Activated naive CD8-positive, alpha-beta T cell treated with anti-CD3 and anti-CD28 coated beads, Interleukin-2, amount 10 ng/mL, durations not matched to agents 7 days and 5 days (primary cell): ENCODE measurements at places on chromosomes 7 and 10. TPM values are rescaled to one million over a fixed set of nuclear protein-coding genes. Genes with fewer than 3 reads are reported as not detected.
A peak's percentile ranks its signal among the peaks of the same experiment; 100 is the strongest.

GRCh38 chr10:125055446-125055845, 104.9 kb downstream of the CTBP2 start:
- no peak for DNase-seq

Gene PRR15
- not detected for total RNA-seq

Gene CPN1
- total RNA-seq, result not detected

- DNase-seq, result no peak
These were observed 4.6 kb downstream of the AGMO start for GRCh38 chr7:15557186-15557585.

Gene EPC1
- 65.3 TPM for total RNA-seq

DNA sequence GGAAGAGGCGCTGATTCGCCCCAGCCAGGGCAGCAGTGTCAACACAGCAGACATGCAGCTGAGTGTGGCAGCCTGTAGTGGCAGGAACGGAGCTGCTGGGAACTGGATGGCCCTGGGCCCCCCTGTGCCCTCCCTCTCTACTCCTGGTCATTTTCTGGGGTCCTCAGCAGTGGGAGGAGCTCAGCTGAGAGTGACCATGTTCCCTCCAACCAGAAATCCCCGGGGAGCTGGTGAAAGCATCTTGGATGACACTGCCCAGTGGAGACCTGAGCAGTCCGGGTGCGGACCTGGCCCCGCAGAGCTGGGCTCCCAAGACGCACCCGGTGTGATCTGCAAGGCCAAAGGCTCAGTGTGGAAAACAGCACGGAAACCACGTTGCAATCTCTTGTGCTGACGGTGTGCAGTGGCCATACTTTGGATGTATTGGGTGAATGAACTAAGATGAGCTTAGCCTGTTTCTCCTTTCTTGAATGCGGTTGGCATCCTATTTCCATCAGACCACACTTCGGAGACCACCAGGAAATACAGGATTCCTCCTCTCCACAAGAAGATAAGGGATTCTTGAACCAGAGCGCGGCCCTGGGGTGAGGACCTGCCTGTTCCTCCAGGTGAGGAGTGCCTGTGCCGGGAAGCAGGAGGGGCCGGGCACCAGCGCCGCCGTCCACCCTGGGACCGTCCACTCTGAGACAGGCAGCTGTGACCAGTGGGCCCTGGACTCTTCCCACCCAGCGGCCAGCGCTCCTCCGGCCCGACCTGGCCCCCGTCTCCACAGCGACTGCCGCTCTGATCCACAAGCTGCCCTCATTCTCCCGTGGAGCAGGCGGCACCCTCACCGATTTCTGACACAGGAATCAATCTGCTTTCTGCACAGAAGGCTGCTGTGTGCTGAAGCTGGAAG, 93.5 kb upstream of the DIP2C start:
- DNase-seq, result no peak

DNA sequence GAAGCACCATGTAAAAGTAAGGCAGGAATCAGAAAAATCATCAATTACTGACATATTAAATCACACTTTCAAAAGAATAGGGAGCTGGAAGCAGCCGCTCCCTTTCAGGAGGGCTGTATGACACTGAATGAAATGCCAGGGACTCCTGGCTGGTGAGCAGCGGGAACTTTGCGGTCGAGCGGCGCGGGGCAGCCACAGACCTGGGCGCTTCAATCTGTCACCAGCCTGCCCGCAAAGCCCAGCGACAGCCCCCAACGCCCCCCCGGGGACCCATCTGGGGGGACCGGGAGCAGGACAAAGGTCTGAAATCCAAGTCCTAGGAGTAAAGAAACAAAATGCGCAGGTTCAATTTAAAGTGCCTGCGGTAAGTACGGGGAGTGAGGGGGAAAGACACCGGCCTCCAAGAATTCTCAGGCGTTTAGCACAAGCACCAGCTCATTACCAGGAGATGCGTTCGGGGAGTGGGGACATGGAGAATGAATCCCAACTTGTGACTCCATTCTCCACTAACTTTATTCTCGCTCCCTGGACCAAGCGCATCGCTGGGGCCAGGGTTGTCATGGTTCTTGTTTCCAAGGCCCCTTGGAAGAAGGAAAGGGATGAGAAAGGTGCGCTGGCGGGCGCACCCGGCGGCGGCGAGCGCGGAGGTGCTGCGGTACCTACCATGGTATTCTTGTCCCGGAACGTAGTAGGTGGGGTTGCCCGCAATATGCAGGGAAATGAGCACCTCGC, 824 bp downstream of the RELN start:
- peak; percentile 23 for DNase-seq

Gene NUPR2
- not detected for total RNA-seq

Gene CHCHD2
- total RNA-seq, result 370 TPM

Gene OGDHL
- total RNA-seq, result not detected

Gene LIPK
- total RNA-seq, result not detected

Gene NFE2L3
- total RNA-seq, result 10.0 TPM

DNA sequence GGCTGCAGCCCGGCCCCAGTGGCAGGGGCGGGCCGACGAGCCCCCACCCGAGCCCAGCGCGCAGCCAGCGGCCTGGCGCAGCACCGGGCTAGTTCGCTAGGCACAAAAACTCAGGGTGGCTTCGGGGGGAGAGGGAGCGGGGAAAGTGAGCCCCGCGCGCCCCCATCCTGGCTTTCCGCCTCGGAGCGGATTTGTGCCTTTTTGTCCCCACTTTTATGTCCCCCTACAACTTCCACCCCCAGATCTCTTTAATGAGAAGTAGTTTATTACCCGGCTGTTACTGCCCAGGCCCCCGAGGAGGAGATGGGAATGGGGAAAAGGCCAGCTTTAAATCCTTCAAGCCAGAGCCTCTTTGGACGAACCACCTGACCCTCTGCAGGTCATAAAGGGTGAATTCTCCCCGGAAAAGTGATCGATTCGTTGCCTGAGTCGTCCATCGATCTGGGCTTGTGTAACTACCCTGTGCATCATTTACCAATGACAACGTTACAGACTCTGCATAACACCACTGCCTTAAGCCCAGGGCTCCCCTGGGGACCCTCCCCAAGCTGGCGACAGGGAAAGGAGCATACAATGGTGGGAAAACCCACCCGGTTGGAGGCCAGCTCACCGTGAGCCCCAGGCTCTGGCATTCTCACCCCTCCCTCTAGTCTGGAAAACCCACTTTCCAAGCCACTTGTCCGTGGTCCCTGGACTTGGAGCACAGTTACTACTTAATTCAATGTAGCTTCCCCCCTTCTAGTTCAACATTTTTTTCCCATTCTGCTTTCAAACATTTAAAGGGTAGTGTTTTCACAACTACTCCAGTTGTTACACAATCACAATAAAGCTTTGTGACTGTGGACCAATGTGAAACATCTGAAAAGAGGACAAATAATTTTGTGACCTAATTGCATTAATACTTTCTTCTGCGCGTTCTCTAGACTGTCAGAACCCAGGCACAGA, 748 bp upstream of the SH3PXD2A start:
- no peak for DNase-seq

DNA sequence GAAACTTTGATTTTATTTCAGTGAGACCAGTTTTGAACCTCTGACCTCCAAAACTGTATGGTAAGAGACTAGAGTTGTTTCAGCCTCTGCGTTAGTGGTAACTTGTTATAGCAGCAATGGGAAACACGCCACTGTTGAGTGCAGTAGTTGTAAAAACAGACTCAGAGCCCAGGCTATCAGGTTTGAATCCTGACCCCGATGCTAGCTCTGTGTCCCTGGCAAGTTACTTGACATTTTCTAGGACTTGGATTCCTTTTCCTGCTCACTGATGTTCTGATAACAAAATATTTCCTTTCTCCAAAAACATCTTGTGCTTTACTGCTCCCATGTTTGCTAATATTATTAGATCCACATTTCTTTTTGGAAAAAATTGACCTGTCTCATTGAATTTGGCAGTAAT, 131.0 kb downstream of the PLXDC2 start:
- no peak for DNase-seq

DNA sequence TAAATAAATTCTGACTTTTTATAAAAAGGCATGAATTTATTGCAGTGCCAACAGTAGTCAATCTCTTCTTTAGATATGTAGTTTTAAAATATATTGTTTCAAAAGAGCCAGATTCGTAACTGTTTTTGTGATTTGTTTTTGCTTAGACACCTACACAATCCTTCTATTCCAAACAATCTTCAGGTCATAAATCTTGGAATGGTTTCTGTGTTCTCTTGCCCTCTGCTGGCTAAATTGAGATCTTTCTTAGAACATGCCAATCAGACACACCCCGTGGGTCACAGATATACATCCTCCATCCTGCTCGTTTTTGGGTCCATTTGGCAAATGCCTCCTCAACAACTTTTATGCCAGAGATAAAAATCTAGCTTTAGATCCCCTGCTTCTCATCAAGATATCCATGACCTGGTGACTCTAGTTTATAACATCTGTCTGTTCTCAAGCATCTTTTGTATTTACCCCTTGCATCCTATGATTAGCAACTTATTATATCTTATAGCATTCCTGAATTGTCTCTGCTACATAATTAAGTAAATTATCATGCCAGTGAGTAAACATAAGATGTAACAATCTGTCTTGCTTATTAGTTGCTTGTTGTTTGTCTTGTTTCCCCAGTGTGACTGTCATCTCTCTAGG, 35.3 kb upstream of the IFRD1 start:
- no peak for DNase-seq

DNA sequence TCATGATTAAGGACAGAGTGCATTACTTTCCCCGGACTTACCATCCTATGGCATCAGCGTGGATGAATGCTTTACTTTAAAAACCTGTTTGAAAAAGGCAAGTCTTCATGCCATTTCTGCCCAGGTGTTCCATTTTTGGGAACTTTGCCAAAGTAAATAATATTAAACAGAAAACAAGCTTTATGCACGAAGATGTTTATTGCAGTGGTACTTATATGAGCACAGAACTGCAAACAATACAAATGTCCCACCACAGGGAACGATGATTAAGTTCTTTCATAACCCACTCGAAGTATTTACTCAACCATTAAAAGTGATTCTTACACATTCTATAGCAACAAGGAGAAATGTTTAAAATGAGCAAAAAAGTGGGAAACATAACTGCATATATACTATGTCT, 109.7 kb upstream of the GDF10 start:
- no peak for DNase-seq

GRCh38 chr7:96143495-96144259, 178.2 kb downstream of the SLC25A13 start:
- no peak for DNase-seq

DNA sequence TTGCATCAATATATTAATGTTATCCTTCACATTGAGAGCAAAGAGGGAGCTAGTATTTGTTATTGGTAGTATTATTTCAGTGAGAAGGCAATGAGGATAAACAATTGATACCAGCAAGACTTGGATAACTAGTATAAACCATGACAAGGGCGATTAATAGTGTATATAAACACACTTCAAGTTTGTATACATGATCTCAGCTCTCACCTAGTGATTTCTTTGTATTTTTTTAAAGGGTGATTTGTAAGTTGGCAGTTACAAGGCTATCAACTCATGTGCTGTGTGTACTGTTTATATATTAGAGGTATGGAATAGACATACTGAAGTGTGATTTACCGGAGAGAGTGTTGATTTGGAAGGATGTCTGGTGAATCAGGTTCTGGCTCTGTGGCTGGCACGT, 88.0 kb downstream of the SNX10 start:
- DNase-seq, result no peak

DNA sequence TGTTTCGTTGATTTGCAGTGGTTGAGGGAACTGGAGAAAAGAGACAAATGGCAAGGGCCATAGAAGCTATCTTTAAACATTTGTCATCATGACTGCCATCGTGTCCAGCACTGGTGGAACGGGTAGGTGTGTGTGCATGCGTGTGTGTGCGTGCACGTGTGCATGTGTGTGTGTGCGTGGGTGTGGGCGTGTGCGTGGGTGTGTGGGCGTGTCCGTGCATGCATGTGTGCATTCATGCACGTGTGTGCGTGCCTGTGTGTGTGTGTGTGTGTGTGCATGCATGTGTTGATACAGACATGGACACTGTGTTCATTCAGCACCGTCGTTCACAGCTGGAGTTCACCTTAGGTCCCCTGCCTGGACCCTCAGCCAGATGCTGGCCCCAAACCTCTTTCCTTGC, 38.1 kb upstream of the AP5Z1 start:
- no peak for DNase-seq

DNA sequence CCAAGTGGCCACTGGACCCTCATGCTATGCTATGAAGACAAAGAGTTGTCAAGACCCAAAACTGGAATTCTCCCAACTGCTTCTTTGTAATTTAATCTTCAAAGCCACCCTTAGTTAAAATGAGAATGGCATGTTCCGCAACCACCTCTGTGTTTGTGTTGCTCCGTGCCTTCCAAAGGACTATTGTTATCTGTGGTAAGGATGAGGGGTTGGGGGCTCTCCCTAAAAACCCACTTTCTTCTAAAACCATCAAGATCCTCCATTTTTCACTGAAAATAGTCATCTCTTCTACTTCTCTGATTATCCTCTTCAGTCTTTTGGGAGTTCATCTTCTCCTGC, 222.1 kb upstream of the AOAH start:
- DNase-seq, result no peak

Gene PUS7
- total RNA-seq, result 9.0 TPM

- DNase-seq, result no peak
These were observed 793.1 kb upstream of the AUTS2 start for GRCh38 chr7:68805159-68805558.

Gene TAF5
- total RNA-seq, result 11.6 TPM

Gene CTBP2
- total RNA-seq, result 1.6 TPM

GRCh38 chr7:1719913-1720312, 49.8 kb downstream of the ELFN1 start:
- DNase-seq, result no peak

GRCh38 chr7:96414931-96415292, 93.0 kb upstream of the SLC25A13 start:
- DNase-seq, result no peak

GRCh38 chr10:102542800-102543418, 39.1 kb downstream of the SUFU start:
- no peak for DNase-seq

DNA sequence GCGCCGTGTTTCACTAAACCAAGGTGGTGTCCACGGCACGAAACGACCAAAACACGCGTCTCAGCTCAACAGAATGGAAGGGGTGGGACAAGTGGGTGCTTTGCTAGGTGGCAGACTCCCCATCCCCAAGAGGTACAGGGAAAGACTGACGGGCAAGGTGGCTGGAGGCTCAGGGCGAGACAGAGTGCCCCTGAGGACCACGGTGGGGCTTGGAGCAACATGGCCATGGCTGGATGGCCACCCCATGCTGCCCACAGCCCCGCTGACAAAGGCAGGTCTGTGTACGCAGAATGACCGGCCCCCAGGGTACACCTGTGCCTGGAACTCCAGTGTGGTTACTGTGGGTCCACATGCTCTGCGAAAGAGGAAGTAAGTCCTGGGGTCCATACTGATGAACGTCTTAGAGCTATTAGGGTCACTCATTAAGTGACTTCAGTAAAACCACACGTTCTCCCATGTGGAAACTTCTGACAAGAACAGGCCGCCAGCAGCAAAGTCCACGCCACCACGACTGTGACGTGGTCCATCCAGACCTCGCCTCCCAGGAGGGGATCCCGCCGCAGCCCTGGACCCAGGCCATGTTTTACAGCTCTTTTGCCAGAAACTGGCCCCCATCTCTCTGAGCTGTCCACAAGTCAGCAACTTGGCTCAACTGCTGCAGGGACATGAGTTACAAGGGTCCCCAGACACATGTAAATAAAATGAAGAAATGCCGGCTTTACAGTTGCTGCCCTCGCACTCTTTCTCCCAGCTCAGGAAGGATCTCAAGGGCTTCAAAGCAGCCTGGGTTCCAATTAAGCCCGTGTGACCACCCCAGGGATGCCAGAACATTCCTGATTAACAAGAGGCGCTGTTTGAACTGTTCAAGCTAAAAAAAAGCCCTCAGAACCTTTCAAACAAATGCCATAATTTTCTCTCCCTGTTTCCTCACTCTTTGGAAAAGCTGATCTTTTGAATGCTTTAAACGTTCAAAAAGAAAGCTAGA, 66.8 kb downstream of the MAD1L1 start:
- no peak for DNase-seq

Gene SCD
- 220 TPM for total RNA-seq
